Inflammatory macrophage treated with lipopolysaccharide for 4 hours (primary cell): ENCODE measurements at places on chromosomes 13 and 19.

DNA sequence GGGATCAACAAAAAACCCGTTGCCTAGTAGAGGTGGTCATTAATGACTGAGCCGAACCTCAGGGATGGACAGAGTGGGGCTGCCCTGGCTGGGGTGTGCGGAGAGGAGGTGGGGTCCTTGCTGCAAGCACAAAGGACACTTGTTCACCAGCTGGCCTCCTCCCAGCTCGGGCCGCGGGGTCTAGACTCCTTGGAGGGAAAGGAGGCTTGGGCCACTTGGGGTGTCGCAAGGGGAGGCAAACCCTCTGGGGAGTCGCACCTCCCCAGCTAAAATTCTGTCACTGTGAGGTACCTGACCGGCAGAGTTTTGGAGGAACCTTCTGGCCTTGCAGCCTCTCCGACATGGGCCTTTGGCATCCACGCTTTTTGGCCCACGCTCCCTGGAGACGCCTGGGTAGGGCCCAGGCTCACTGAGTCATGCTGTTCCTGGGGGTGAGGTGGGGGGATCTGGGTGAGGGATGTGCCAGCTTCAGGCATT is 8.2 kb downstream of the KLHL26 start:
- DNase-seq: no peak

GRCh38 chr13:27110056-27110746 is 61.4 kb downstream of the USP12 start:
- no peak for DNase-seq

DNA sequence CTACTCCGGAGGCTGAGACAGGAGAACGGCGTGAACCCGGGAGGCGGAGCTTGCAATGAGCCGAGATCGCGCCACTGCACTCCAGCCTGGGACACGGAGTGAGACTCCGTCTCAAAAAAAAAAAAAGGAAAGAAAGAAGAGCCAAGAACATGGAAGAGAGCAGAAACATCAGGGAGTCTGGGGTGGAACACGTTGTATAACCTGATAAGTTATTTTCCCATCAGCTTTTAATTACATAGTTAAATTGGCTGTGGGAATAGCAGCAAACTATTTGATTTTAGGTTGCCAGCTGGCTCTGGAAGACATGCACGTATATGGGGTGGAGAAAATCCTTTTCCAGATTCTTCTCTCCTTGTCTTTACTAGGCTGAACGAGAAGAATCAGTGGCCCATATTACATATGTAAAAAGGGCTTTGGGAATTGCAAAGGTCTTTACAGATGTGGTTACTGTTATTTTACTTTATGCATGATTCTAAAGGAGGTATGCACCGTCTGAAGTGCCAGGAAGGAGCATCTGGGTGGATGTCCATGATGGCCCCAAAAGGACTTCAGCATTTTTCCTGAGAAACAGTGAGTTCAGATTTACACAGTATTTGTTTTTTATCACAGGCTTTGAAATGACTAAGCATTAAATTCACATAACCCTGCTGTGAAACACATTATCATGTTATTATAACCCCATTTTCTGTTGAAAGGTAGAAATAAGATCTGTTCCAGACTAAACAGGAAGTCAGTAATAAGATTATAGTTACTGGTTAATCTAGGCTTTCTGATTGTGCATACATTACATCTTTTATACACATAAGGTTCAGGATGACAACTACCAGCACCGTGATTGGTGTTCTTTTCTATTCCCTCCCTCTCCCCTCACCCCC is 4.6 kb upstream of the NAA16 start:
- DNase-seq: no peak

- DNase-seq: no peak
These were observed 20.4 kb downstream of the GJA3 start for GRCh38 chr13:20140487-20140886.

GRCh38 chr19:11540645-11541044 is 2.0 kb downstream of the CNN1 start:
- no peak for DNase-seq

- no peak for DNase-seq
These were observed 114.1 kb upstream of the ARGLU1 start for GRCh38 chr13:106681997-106682396.
